Karpas-422 (cell line): ENCODE measurements at places on chromosomes 1 and 21.

DNA sequence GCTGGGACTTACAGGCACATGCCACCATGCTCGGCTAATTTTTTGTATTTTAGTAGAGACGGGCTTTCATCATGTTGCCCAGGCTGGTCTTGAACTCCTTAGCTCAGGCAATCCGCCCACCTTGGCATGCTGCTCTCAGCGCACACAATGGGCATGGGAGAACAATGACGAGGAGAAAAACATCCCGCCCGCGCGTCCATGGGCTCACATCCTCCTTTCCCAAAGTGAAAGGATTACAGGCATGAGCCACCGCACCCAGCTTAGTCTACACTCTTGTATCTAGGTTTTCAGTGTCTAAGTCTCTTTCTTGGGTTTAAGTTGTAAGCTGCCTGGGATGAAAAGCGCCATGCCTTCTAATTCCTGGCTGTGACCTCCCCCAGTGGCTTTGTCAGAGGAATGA, 37.9 kb downstream of the CDK18 start:
- no peak for DNase-seq

DNA sequence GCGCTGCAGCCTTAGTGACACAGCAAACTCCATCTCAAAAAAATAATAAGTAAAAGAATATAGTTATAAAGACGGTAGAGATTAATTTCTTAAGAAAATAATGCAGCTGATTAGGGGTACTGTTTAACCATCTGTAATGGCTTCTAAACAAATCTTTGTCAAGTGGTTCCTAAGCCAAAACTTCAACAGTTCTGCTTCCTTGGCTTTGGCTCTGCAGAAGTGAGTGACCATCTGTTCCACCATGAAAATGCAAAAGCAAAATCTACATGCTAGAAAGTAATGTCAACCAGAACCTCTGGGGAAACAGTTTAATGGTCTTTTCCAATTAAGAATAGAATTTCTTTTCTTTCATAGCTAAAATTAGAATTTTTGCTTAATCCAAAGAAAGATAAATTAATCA, 8.3 kb upstream of the SH2D5 start:
- DNase-seq: no peak

DNA sequence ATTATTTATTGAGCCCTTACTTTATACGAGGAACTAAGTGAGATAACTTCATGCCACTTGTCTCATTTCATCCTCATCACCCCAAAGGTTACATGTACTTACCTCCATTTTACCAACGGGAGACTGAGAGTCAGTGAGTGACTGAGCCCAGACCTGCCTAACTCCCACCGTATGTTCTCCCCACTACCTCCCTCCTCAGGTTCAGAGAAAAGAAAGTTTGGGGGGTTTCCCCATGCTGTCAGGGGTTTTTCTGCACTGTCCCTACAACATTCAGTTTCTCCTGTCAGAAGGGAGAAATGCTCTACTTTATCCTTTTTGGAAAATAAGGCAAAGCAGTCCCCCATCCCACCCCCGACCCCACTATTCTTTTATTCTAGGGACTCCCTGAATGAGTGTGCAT, 32.9 kb downstream of the FAM78B start:
- no peak for DNase-seq

- DNase-seq: no peak
Observed at GRCh38 chr1:165532053-165532452, 11.7 kb upstream of the LRRC52 start.

- DNase-seq: no peak
Observed at GRCh38 chr1:110436635-110437034, 14.3 kb upstream of the PROK1 start.

DNA sequence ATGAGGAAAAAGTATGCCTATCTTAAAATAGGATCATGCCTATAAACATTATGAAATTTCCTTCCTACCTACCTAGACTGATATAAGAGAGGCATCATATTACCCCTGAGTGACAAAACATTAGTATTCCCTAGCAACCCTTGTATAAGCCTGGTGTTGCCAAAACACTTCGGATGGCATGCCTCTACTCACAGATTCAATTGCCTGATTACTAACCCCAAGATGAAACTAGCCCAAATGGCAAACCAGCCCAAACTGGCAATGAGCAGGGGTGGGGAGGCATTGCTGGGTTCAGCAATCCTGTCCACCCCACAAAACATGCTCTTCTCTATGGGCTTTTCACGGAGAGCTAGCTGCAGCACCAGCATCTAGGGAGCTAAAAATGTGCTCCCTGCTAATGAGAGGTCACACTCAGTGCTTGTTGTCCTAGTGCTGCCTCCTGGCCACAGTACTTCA, 13.9 kb downstream of the PALMD start:
- no peak for DNase-seq

GRCh38 chr1:226989085-226989920, 49.2 kb downstream of the COQ8A start:
- no peak for DNase-seq

DNA sequence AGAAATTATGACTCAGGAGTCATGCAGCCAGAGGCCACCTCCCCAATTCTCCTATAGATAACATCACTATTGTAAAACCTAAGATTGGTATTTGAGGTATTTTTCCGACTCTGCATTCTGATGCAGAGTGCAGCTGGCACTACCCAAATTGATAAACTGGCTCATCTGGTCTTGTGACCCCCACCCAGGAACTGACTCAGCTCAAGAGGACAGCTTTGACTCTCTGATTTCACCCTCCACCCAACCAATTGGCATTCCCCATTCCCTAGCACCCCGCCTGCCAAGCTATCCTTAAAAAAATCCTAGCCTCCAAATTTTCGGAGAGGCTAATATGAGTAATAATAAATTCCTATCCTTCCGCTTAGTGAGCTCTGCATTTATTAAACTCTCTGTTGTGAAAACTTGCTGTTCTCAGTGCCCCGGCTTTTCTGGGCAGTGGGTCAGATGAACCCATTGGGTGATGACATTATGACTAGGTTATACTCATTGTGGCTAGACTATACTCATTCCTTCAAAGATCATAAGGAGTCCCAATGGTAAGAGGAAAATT, 39.4 kb upstream of the EPS15 start:
- DNase-seq: no peak

GRCh38 chr1:160625321-160625720, 21.5 kb downstream of the SLAMF1 start:
- DNase-seq: no peak

- DNase-seq: no peak
Observed at GRCh38 chr1:111770916-111771315, 15.2 kb downstream of the DDX20 start.

GRCh38 chr1:6614019-6614928, 743 bp downstream of the PHF13 start:
- peak; percentile 80 for DNase-seq

DNA sequence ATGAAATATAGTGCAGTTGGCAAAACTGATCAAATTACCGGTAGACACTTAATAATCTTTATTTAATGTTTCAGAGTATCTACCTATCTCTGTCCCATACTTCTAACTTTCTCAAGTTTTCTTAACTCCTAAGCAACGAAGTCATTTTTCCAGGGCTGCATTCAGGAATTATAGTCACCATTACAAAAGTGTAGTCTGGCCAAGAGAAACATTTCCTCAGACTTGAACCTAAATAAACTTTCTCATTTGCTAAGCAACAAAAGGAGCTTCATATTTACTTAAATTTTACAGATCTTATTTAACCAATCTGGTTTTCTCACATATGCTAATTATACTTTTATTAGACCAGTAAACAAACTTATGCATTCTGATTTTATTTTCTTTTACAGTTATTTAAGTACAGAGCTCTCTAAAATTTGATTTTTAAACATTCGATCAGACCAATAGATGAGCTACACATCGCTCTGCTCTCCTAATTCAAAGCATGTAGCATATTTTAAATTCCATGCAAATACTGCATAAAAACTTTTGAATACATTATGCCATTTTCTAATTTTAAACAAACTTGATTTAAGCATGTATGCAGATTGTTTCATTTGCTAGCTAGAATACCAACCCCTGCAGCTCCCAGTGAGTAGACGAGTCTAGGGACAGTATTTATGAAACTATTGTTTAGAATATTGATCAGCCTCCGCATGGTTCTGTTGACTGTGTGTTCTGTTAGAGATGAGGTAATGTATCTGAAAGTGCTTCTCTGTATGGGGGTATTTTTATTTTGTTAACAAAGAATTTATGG, 201.4 kb downstream of the CHRM3 start:
- DNase-seq: no peak

GRCh38 chr1:41582851-41583657, 98.6 kb upstream of the EDN2 start:
- DNase-seq: no peak

- no peak for DNase-seq
Observed at GRCh38 chr21:36861595-36862323, 104.7 kb downstream of the HLCS start.

- DNase-seq: peak; percentile 69
Observed at GRCh38 chr21:38669186-38669585, 136.5 kb upstream of the ETS2 start.

- no peak for DNase-seq
Observed at GRCh38 chr1:42586016-42586415, 72.2 kb upstream of the PPIH start.

GRCh38 chr1:48214820-48215219, 7.7 kb upstream of the SLC5A9 start:
- no peak for DNase-seq

DNA sequence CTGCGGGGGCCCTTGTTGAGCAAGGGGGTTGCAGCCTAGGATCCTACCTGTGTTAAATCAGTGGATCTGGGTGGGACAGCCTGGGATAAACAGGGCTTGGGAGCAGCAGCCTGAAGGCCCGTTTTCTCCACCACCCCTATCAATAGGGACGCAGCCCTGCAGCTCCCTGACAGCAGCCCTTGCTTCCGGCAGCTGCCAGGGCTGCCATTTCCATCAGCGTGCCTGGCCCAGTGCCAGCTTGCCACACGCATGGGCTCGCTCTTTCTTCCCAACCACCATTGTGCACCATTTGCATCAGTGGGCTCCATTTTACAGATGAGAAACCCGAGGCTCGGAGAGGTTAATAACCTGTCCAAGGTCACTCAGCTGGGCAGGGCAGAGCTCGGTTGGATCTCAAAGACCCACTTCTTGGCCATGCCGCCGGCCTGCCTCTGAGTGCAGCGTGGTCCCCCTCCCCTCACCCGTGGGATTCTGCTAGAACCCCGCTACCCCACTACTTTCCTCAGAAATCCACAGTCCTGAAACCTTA, 3.8 kb downstream of the WNT4 start:
- no peak for DNase-seq

DNA sequence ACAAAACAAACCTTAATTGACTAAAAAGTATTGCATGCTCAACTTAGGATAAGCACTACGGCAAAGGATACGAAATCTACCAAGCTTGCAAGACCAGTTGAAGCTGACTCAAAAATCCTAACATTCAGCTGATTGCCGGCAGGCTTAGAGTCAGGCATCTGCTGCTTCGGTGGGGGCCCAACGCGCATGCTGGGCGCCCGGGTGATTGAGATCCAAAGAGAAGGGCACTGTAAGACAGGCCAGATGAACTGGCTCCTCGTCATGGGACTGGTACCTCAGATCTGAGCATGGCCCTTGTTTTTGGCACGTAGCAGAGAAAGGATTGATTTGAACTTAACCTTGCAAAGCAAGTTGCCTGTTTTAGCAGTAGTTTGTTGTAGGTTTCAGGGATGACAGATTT, 86.6 kb downstream of the PRDM2 start:
- DNase-seq: no peak

DNA sequence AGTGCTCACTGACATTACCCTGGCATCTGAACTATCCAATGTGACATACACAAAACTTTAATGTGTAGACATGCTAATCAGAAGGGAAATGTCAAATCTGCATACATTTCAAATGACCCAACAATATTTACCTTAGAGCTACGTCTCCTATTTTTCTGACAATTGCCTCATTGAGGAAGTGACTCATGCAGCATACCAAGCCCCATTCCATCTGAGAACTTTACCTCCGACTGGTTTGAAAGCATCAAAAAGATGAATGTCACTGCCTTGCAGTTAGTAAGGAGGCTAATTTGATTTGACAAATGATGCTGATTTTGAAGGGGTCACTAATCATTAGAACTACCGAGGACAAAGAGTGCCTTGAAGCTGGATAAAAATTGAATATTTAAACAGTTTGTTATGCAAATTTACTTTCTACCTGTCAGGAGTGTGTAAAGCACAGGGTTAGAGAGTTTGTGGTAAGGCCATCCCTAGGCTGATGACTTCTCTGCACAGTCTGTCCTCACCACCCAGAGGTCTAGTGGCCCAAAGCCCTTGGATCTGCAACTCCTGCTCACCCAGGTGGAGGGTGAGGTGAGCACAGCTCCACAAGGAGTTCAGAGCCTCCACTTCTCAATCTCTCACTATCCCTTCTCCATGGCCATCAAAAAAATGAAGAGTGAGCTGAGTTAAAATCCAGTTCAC, 500.3 kb upstream of the C1orf87 start:
- no peak for DNase-seq

- DNase-seq: no peak
Observed at GRCh38 chr1:2831596-2832212, 30.2 kb upstream of the TTC34 start.

- no peak for DNase-seq
Observed at GRCh38 chr1:2988256-2988655, 33.0 kb upstream of the ACTRT2 start.
